ENCODE measurements at places on chromosomes 12 and 14.

GRCh38 chr12:116431677-116432300, 127.4 kb upstream of the MAP1LC3B2 start:
- DNase-seq: no peak

GRCh38 chr12:101086490-101087135, 123.4 kb downstream of the SLC5A8 start:
- no peak for DNase-seq

GRCh38 chr12:128661226-128661569, 162.6 kb downstream of the SLC15A4 start:
- DNase-seq: peak; percentile 44

- DNase-seq: no peak
Observed at GRCh38 chr14:81565441-81566290, 32.0 kb upstream of the SEL1L start.

- DNase-seq: no peak
Observed at GRCh38 chr14:31266437-31267331, 59.1 kb upstream of the HECTD1 start.

Measured in SHP77 (cell line).